HCEC 1CT (cell line): ENCODE measurements at places on chromosomes 1 and 21.

DNA sequence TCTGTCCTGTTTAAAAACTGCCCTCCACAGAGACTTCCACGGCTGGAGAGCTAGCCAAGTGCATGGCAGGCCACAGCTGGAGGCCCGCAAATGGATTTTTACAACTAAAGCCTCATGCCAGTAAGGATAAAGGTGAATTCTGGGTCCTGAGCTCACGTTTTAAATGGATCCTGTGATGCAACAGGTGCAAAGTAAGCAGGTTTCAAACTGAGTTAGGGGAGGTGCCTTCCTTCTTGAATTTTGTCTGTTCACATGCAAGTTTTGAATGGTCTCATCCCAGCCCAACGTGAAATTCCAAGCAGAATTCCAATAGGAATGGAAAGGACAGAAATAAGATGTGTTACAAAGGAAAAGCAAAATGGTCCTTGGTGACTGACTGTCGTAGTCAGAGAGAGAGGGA is 36.2 kb upstream of the A3GALT2 start:
- DNase-seq, result no peak

GRCh38 chr1:186494832-186495271 is 33.9 kb upstream of the PDC start:
- no peak for DNase-seq

GRCh38 chr21:42777064-42777756 is 102.1 kb downstream of the WDR4 start:
- DNase-seq, result no peak

DNA sequence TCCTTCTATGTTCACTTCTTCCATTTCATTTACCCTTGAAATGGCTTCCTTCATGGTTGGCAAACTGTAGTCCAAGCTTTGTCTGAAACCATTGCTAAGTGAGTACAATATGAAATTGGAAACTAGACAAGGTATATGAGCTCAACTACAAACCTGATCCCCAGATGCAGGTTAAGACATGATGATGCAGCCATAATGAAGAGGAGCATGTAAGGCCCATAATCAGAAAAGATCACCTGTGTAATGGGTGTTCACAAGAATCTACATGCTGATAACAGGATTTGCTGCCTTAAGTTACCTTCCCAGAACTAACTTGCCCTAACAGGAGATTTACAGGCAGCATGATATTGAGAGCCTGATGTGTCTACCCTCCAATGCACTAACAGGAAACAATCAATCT is 153.9 kb downstream of the KCNH1 start:
- no peak for DNase-seq

DNA sequence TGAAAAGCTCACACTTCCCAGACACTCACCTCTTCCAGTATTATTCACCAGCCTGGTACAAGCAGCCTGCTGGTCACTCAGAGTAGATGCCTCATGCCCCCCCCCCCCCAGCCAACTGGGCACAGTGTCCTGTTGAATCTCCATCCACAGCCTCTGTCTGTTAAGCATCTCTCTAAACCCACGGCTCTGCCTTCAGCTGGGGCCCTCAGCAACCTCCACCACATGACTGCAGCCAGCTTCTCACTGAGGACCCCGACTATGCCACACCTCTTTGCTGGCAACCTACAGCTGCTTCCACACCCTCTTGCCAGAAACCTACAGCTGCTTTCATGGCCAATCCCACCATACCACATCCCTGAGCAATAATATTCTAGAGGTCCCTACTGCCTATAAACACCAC is 113.1 kb downstream of the RHOU start:
- DNase-seq, result no peak
